ENCODE measurements at places on chromosomes 6 and 20.

DNA sequence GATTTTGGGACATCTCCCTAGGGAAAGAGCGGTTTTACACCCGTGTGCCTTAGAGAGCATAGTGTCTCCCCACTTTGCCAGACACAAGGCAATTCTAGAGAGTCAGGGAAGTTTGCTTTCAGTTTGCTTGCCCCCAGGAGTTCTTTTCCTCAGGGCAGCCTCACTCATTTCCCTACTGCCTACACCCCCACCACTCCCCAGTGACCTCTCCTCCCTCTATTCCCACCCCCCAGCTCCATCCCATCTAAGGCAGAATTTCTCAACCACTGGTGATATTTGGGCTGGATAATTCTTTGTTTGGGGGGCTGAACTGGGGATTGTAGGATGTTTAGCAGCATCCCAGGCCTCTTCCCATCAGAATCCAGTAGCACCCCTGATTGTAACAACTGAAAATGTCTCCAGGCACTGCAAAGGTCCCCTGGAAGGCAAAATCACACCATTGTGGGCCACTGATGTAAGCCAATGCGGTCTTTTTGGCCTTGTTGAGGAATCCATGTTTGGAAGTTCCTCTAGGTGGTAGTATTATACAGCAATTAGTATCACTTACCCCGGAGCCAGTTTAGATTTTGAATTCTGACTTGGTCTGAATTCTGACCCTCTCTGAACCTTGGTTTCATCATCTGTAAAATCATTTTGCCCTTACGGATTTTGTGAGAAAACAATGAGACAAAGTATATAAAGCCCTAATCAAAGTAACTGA, 1.3 kb downstream of the EPPIN start:
- DNase-seq: no peak

DNA sequence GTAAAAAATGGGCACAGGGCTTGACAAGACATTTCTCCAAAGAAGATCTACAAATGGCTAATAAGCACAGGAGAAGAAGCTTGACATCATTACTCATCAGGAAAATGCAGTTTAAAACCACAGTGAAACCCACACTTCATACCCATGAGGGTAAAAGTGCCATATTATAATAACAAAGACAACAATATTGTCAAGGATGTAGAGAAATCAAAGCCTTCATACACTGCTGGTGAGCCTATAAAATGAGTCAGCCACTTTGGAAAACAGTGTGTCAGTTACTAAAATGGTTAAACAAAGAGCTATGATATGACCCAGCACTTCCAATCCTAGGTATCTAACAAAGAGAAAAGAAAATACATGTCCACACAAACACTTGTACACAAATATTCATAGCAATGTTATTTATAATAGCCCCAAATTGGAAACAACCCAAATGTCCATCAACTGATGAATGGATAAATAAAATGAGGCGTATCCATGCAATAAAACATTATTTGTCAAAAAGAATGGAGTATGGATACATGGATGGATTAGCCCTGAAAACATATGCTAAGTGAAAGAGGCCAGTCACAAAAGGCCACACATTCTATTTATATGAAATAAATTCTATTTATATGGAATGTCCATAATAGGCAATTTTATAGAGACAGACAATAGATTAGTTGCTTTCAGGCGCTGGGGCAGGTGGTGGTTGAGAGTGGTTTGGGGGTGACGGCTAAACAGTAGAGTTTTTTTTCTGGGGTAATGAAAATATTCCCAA, 11.5 kb upstream of the IL20RA start:
- DNase-seq: no peak

DNA sequence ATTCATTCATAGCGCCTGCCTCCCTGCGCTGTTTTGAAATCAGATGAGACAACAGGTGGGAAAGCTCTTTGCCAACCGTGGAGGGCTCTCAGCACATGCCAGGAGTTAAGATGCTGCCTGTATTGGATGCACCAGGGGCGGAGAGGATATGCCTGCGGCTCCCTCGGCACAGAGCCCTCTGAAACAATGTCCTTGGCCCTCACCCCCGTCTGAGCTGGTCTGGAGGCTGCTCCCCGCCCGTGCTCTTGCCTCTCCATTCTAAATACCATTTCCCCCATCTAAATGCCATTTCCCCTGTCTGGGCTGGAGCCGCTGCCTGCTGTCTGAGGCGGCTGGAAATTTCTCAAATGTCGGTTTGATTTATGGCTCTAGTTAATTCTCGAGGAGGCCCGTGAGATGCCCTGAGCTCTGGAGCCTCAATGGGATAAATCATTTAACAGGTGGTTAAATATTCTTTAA, 50.8 kb upstream of the MLN start:
- no peak for DNase-seq

- DNase-seq: no peak
These were observed 16.7 kb downstream of the BPIFA1 start for GRCh38 chr20:33252460-33252859.

DNA sequence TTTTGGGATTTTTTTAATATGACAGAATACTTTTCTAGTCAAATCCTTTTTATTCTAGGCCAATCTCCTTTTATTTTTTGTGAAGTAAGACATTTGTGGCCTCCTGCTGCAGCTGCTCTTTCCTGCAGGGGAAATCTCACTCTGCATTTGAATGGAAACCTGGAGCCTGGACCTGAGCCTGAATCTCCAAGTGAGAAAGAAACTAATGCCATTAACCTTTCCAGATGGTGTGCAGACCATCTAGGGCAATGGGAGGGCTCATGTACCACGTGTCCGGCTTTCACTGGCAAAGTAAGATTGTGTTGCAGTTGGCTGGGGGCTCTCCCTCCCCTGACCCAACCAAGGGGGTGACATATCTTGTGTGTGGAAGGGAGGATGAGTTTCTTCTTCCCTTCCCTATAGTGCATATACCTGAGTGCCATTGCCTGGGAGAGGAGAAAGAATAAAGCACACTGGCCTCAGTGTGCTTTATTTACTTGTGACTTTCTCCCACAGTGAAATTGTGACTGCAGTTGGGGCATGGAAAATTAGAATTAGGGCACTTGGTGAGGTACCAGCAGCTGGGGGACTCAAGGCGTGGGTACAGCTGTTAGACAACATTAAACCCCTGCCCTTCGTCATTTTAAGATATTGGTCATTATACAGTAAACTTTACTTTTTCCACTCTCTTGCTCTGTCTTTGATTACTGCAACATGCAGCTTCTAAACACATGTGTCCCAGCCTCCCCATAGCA, 159.8 kb upstream of the RIN2 start:
- DNase-seq: no peak

DNA sequence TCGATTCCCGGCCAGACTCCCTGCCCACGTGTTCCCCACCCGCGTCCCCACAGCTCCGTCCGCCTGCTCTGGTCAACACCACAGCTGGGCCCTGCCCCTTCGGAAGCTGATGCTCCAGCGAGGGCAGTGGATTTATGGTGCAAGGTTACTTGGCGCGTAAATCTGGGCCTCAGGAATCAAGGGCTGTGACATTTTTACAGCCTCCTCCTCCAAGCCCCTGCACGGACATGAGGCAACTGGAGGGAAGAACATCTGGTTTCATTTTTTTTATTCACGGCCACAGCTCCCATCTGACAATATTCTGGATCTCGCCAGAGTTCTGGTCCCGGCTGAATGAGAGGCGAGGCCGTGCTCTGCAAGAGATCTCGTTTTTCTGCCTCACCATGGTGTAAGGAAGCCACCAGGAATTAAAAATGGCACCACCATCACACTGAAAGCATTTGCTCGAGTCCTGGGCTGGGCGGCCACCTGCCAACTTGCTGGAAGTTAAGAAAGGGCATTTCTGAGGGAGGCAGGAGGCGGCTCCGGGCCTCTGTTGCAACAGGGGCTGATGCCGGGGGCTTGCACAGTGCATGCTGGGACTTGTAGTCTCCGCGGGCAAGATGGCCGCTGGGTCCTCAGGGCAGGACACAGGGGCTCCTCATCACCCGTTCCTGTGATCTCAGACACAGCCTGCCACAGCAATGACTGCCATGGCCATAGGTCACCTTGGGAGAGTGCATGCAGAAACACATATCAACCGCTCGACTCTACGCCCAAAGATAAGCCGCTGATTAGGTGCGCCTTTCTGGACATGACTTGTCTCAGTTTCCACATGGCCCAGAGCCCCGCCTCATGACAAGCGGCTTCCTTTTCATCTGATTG, 148.5 kb downstream of the LY86 start:
- peak; percentile 45 for DNase-seq

- DNase-seq: no peak
These were observed 30.1 kb downstream of the PHF20 start for GRCh38 chr20:35801865-35802264.

DNA sequence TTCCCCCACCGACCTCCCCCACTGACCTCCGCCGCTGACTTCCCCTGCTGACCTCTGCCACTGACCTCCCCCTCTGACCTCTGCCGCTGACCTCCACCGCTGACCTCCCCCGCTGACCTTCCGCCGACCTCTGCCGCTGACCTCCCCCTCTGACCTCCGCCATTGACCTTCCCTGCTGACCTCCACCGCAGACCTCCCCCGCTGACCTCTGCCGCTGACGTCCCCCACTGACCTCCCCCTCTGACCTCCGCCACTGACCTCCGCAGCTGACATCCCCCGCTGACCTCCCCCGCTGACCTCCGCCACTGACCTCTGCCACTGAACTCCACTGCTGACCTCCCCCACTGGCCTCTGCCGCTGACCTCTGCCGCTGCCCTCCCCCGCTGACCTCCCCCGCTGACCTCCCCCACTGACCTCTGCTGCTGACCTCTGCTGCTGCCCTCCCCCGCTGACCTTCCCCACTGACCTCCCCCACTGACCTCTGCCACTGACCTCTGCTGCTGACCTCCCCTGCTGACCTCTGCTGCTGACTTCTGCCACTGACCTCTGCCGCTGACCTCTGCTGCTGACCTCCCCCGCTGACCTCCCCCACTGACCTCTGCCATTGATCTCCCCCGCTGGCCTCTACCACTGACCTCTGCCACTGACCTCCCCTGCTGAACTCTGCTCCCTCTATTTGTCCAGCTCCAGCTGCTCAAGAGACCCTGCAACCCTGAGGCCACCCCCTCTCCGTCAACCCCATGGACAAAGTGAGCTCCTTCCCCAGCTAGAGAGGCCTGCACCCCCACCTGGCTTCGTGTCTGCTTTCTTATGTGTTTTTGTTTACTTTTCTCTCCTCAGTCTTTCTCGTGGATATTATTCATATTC, 91.4 kb upstream of the AFDN start:
- no peak for DNase-seq

DNA sequence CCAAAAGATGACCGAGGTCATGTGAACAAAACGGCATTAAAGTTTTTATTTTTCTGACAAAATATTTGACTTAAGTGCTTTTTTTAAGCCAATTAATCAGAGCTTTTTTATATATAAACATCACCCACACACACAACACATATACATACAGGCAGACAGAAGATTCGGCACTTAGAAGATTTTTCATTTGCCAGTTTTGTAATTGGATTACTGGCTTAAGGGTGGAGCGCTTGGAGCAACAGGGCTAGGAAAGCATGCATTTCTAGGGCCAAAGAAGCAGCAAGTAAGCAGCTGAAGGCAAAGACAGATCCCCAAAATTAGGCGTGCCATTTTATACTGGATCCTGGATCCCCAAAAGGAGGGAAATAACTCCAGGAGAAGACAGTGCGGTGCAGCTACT, 30.3 kb downstream of the SAMD5 start:
- no peak for DNase-seq

DNA sequence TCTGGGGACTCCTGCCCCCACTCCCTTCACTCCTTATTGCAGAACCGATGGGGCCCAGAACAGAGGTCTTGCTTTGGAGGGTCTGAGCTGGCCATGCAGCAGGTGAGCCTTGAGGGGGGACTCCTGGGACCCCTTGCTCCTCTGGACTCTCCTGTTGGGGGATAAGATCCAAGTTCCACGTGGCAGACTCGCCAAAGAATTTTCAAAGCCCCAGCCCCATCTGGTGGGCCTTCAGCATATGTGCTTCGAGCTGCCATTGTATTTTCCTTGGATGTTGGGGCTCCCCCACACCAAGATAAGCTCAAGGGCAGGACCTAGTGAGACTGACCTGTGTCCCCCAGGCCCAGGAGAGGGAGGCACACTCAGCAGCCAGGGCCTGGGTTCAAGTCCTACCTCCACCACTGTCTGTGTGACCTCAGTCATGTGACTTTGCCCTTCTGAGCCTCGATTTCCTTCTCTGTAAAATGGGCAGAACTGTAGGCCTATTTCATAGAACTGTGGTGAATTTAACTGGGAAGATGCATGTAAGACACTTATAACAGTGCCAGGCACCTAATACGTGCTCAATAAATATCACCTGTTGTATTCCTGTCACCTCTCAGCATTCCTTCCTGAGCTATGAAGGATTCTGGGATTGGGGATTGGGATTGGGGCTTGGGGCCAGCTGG, 115.5 kb downstream of the VEGFA start:
- DNase-seq: no peak

- DNase-seq: no peak
These were observed 302.4 kb upstream of the POU3F2 start for GRCh38 chr6:98532004-98532403.

Data from NCI-H146 (cell line).